ENCODE measurements at places on chromosomes 12 and 14.
A peak's percentile ranks its signal among the peaks of the same experiment; 100 is the strongest.

GRCh38 chr14:60643463-60644314, 5.6 kb downstream of the SIX1 start:
- no peak for DNase-seq

GRCh38 chr12:30976206-30976605, 49.7 kb downstream of the TSPAN11 start:
- DNase-seq = no peak

- no peak for DNase-seq
Measured at GRCh38 chr14:96590190-96590864, 88.1 kb downstream of the PAPOLA start.

- peak; percentile 84 for DNase-seq
Measured at GRCh38 chr14:73491256-73492042, 716 bp downstream of the RIOX1 start.

DNA sequence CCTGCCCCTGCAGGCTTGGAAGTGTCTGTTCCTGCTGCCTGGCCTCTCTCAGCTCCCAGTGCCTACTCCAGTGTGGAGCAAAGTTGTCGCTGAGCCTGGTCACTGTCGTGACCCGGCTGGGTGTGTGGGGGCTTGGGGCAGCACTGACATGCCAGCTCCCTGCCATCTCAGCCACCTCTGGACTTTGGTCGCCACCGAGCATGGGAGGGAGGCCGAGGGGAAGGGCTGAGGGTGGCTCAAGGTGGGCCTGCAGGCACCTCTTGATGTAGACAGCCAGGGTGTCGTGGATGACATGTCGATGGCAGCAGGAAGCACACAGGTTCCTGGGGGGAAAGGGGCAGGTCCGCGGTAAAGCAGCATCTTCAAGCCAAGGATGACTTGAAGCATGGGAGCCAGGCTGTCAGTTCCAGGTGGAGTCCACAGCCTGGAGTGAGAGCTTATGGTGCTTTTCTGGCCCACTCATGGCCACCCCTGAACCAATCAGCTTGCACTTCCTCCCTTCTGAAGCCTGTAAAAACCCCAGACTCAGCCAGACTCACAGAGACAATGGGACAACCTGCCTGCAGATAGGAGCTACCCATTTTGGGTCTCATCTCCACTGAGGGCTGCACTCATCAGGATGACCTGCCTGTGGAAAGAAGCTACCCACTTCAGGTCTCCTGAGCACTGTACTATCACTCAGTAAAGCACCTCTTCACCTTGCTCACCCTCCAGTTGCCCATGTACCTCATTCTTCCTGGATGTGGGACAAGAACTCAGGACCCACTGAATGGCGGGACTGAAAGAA, 210.1 kb downstream of the MON2 start:
- no peak for DNase-seq

DNA sequence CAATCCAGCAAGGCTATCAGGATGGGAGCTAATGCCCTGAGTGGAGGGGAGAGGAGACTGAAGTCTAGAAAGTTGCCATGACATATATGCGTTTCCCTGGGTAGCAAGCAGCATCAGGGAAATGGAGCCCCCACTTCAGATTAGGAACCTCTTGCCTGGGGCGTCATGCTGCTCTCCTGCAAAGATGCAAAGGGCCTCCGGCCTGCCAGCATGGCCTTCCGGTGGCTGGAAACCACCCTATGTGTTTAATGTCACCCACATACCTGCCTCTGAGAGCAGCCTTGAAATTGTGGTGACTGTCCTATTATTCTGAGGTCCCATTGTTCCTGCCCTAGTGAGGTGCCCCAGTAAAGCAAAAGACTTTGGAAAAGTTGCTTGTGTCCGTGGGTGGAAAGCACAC, 10.0 kb upstream of the IFI27L2 start:
- DNase-seq = no peak

- DNase-seq = no peak
Measured at GRCh38 chr14:22898302-22899090, 15.5 kb downstream of the REM2 start.

DNA sequence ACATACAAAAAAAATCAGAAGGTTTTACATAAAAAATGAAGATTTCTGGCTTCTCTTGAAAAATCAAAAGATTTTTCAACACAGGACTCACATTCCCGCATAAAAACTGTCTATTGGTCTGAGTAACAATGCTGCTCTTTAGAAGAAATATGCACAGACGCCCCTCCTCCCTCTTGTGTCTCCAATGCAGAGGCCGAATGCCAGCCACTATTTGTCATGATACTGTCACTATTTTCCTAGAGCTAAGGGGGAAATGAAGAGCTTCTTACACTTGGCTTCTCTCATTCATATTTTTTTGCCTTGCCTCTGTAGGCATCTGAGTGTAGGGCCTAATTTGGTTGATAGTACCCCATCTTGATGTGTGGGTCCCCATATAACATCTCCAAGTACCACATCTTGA, 98.0 kb downstream of the BBS10 start:
- DNase-seq = no peak

GRCh38 chr12:93198086-93198485, 179.6 kb upstream of the NUDT4 start:
- no peak for DNase-seq

DNA sequence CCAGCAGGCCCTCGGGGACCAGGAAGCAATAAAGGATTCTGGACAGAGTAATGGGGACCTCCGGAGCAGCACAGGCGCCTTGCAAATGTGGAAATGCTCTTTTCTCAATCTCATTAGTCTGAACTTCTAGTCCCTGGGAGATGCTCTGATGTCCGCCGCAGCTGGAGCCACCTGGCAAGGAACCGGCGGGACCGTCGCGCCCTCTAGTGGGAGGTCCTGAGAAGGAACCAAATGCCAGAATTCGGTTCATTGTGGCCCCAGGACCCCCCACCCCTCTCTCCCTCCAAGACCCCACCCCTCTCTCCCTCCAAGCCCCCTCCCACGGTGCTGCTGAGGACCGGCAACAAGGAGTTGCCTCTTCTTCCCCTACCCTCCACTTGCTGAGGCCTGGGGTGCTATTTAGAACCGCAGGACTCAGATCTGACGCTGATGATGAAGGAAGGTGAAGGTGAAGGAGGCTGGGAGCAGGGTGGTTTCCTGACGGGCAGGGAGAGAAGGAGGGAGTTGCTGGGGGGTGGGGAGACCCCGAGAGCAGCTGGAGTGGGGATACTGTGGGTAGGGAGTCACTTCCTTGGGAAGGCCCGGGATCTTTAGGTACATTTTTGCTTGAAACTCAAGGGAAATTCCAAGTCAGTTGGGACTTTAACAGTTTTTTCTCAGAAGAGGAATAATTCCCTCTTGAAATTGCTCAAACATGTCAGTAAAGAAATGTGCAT, 42.5 kb downstream of the SMIM41 start:
- peak; percentile 76 for DNase-seq

DNA sequence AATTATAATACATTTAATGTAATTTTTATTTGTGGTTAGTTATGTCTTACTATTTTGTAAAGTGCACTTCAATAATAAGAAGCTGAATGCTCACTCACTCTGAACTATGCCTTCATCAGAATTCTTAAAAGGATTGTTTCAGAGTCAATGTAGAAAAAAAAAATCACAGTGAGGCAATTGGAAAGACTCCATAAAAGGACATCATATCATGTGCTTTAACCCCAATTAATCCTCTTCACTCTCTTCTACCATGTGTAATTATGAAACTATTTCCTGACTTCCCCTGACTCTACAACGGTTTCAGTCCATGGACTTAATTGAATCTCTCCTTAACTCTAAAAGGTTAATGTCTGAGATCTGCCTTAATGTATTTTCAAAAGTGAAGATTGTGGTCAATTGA, 250.4 kb upstream of the ALG10 start:
- no peak for DNase-seq

- DNase-seq = peak; percentile 85
Measured at GRCh38 chr12:123388177-123388950, 4.4 kb downstream of the KMT5A start.

- DNase-seq = no peak
Measured at GRCh38 chr12:62250671-62251608, 9.3 kb upstream of the USP15 start.

- DNase-seq = peak; percentile 26
Measured at GRCh38 chr12:67141296-67142018, 127.7 kb upstream of the CAND1 start.

GRCh38 chr12:52245259-52245961, 12.4 kb downstream of the KRT7 start:
- DNase-seq = no peak

DNA sequence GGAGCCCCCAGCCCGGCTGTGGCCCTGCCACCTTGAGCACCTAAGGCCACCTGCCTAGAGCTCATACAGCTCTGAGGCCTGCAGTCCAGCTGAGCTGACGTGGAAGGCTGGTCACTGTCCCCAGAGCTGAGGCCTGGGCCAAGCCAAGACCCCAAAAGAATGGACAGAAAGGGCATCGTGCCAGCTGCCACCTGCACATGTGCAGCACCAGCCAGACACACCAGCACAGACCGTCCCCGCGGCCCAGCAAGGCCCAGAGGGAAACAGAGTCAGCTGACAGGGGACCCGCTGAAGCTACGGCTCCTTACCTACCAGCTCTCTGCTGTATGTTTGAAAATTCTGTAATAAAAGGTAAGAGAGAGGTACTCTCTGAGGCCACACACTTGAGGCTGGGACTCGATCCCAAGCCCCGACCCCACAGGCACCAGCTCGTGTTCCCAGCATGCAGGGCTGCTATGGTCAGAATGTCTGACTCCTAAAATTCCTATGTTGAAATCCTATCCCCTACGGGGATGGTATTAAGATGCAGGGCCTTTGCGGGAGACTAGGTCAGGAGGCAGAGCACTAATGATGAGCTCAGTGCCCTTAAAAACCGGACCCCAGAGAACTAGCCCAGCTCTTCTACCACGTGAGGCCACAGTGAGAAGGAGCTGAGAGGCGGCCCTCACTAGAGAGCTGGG, 25.4 kb downstream of the BRF1 start:
- DNase-seq = no peak

- no peak for DNase-seq
Measured at GRCh38 chr12:104761091-104761490, 197.0 kb downstream of the SLC41A2 start.

GRCh38 chr12:66508025-66508424, 170.9 kb downstream of the GRIP1 start:
- DNase-seq = no peak

GRCh38 chr14:87115234-87115633, 877.7 kb downstream of the GALC start:
- DNase-seq = no peak

- DNase-seq = no peak
Measured at GRCh38 chr12:112559784-112560183, 141.0 kb downstream of the PTPN11 start.

DNA sequence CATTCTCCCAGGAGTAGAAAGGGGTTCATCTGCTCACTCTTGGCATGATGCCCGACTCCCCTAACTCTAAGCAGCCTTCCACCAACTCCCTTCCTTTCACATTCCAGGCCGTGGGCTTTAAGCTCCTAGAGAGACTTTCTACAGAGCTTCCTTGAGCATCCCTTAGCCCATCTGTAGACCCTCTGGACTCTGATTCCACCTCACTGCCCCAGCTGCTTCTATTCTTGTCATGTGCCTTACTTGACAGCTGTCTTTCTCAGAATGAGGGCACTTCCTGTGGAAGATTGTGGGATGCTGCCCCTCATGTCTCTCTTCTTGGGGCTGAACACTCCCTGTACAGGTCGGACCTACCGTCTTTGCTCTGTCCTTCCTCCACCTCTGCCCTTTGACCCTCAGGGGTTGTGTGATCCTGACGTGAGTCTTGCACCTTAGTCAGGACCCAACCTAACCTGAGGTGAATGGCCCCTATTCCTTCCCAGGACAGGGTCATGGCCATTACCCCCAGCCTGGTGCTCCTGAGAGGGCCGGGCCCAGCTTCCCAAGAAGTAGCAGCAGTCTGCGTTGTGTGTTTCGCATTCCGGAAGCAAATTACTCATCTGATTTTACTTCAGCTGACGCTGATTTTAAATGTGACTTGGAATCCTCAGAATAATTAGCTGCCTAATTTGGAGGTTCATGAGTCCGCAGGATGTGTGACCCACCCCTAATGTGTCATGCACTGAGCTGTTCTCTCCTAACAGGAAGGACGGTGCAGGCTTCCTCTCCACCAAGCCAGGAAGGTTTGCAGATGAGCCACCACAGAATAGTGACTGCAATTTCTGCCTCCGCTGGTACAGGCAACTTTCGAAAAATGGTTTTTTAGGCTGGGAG, 2.7 kb upstream of the GALNT6 start:
- peak; percentile 65 for DNase-seq

GRCh38 chr12:55624056-55624455, 12.6 kb upstream of the OR10P1 start:
- peak; percentile 56 for DNase-seq

GRCh38 chr14:94816113-94816512, 46.2 kb upstream of the GSC start:
- DNase-seq = no peak

GRCh38 chr12:123983822-123984485, 10.9 kb downstream of the ZNF664 start:
- peak; percentile 46 for DNase-seq

DNA sequence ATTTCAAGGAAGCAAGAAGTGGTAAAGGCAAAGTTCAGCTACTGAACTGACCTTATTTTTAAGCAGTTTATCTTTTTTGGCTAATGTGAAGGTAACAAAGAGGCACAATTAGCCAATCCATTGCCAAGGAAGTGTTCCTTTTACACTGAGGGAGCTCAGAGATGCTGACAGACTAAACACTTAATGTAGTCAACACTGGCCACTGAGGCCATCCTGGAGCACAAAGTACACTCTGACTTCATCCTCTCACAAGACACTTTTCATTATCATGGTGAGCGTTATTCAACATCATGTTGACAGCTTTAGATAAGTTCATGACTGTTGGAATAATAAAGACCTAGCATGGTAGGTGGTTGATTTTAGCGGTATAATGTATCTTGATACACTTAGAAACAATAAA, 89.9 kb downstream of the ADAMTS20 start:
- DNase-seq = no peak

GRCh38 chr14:97354119-97354722, 557.0 kb downstream of the VRK1 start:
- DNase-seq = no peak

- DNase-seq = peak; percentile 78
Measured at GRCh38 chr12:132153501-132154340, 9.5 kb downstream of the NOC4L start.

GRCh38 chr14:99001241-99001640, 270.8 kb downstream of the BCL11B start:
- no peak for DNase-seq

DNA sequence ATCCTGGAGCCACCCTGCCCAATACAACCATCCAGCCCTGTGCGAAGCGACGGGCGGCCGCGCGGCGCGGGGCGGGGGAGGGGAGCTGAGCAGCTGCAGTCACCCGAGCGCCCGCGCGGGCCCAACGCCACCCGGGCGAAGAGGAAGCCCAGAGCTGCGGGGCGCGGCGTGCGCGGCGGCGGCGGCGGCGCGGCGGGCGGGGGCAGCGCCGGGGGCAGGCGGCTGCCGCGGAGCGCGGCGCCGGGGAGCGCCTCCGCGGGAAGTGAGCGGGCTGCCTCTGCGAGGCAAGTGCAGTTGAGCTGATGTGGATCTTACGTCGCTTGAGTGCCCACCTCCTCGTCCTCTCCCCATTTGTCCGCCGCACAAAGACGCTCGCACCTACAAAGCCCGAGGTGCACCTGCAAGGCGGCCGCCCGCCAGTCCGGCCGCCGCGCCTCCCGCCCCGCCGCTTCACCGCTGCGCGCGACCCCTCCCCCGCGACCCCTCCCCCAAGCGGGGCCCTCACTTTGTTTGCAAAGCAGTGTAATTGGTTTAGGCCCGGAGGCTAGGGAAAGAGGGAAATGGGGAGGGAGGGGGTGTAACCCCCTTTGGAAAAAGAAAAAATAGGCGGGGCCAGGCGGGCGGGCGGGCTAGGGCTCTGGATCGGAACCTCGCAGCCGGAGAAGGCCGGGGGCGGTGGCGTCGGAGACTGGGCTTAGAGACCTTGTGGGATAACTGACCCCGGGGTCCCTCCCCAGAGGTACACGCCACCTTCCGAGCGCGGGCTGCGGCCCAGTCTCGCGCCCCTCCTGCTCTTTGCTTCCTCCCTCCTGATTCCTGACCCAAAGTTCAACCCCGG, at the start of the genes FOXA1 and TTC6:
Gene FOXA1 (minus strand): TSS at position 279 of the 838 bp plus-strand sequence. CDS start 277 bp downstream, at position 2.
Gene TTC6 (plus strand): TSS at position 659 of the 838 bp plus-strand sequence. CDS start 26,436 bp downstream, outside the sequence.
- DNase-seq = no peak
